ENCODE measurements at places on chromosomes 1 and 21.

GRCh38 chr21:38384675-38385426, 113.4 kb downstream of the ERG start:
- no peak for DNase-seq

- no peak for DNase-seq
These were observed 9.2 kb downstream of the CSMD2 start for GRCh38 chr1:34155860-34156259.

DNA sequence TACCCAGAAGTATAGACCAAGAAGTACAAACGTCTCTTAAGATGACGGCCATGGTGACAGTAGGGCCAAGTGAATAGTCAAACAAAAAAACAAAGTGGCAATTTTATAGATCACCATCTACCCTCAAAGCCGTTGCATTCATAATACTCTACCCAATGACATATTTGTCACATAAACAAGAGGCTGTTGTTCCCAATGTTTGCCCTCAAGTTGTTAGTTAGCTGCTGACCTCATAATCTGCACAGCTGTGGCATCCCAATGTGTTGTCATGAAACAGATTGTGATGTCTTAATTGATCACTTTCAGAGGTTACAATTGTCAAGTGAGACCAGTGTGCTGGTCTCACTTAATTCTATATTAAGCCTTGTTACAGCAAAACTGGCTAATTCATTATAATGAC, 333.8 kb downstream of the ST6GALNAC3 start:
- no peak for DNase-seq

- DNase-seq = no peak
These were observed 15.6 kb upstream of the NCMAP start for GRCh38 chr1:24540051-24540905.

DNA sequence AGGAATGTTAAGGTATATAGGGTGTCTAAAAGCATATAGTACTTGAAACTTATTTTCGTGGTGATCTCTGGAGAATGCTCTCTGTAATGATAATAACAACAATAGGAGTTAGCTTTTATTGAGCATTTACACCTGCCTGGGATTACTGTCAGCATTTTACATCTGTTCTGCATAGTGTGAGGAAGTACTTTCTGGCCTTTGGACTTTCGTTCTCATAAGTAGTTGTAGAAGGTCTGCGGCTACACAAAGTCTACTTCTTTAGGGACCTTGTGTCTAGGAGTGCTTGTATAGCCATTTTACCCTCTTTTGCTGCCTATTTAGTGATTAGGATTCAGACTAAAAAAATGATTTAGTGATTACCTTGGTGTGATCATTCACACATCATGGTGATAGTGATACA, 103.6 kb upstream of the GPR52 start:
- DNase-seq = no peak

DNA sequence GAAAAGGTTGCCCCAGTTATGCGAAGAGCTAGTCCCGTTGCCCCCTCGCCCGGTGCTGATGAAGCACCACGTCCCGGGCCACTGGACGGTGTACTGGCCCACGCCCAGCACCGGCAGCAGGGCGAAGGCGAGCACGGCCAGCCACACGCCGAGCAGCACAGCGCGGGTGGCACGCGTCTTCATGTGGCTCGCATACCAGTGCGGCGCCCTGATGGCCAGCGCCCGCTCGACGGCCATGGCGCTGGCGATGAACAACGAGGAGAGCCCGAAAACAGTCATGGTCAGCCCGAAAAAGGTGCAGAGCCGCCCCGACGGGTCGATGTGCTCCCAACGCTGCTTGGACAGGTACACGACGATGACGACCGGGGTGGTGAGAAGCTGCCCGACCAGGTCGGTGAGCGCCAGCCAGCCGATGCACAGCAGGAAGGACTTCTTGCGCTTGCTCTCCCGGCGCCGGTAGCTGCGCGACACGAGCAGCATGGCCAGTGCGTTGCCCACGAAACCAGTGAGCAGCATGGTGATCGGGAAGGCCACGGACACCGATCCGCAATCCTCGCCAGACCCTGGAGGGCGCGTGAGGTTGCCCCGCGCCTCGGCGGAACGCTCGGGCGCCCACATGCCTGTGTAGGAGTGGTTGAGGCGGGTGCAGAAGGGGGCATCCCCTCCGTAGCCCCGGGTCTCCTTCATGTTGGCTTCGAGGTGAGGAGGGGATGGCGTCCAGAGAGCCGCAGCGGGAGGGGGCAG, 553 bp downstream of the PTGER3 start:
- DNase-seq = no peak

DNA sequence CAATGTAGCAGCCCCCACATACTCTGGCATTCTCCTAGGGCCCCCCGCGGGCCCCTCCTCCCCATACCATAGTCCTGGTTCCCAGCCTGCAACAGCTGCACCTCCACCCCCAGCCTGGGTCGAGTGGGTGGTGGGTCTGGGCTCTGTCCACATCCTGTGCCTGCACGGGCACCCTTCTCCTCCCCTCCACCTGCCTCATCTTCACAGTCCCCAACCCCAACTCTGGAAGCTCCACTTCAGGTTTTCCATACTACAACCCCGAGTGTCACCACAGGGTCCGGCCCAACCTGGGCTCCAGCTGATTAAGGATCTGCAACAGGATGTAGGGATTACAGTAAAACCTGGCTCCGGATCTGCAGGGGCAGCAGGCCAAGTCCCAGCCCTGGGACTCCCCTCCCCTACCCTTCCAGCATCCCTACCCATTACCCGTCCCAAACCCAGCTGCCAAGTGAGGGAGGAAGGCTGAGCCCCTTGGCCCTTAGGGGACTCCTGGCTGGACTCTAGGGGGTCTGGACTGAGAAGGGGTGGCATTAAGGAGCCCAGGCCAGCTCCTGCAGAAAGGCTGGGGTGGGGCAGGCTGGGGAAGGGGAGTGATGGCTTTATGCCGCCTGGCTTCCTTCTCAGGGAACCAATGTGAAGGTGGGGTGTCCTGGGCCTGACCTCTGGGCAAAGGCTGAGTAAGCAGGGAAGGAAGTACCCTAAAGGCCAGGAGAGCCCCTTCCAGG, 116.8 kb downstream of the CASZ1 start:
- peak; percentile 37 for DNase-seq

DNA sequence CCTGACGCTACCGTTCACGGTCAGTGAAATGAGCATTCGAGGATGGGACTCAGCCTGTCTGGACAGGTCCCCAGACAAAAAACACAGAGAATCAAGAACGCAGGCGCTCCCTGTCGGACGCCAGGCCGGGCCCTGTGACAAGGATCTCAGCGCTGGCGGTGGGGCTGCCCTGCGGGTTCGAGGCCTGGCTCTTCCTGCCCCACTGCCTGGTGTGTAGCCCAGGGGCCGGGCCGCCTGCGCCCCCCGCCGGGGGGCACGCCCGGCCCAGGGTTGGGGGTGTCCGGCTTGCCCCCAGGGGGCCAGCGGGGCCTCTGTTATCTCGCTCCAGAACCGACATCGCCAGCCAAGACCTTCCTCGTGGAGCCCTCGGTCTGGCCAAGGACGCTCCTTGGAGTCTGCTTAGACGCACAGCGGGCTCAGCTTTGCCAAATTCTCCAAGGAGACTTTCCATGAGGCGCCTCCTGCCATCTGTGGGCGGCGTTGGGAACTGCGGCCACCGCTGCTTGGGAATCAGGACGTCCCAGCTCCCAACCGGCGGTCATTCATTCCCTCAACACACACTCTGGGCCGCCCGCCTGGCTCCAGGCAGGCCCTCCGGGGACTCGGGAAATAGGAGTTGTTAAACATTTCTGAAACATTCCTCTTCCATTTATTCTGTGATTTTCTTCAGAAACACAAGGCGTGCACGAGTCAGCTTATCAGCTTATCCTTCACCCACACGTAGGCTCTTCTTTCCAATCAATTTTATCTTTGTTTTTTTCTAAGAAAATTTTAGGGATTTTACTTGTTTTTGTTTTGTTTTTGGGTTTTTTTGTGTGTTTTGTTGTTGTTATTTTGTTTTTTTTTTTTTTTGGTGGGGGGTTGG, 11.3 kb upstream of the RIPK4 start:
- peak; percentile 53 for DNase-seq

- DNase-seq = no peak
These were observed 243.6 kb upstream of the TMEM51 start for GRCh38 chr1:14909920-14910460.

DNA sequence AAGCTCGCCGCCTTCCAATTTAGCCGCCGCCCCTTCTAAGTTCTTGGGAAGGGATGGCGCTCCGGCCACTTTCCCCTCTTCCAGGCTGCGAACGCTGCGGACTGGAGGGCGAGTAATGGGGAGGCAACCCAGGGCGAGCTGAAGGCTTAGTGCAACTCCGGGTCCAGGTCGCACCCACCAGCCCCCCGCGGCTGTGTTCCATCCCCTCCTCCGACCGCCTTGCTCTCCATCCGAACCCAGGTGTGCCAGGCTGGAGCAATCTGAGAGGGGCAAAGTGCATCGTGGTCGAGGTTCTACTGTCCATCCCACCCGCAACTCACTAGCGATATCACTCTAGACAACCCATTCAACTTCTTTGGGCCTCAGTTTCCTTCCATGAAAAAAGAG, 13.4 kb downstream of the PAX7 start:
- DNase-seq = no peak

- no peak for DNase-seq
These were observed 11.0 kb downstream of the YIPF1 start for GRCh38 chr1:53878492-53879105.

DNA sequence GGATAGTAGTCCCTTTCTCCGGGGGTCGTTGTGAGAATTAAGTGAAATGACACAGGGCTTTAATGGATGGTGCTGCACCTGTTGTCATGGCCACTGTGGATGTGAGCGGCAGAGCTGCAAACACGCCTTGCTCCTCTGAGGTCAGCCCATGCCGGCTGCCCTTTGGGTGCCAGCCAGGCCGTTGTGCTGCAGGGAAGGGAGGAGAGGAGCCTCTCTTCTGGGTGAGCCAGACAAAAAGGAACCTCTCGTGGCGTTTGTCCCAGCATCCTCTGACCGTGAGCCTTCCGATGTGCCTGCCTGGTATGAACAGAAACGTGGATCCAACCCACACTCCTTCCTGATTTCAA, 383.0 kb upstream of the VAMP3 start:
- peak; percentile 16 for DNase-seq

- no peak for DNase-seq
These were observed 65.1 kb downstream of the LHX9 start for GRCh38 chr1:197982256-197982655.

GRCh38 chr1:102891868-102892625, 216.3 kb downstream of the COL11A1 start:
- no peak for DNase-seq

DNA sequence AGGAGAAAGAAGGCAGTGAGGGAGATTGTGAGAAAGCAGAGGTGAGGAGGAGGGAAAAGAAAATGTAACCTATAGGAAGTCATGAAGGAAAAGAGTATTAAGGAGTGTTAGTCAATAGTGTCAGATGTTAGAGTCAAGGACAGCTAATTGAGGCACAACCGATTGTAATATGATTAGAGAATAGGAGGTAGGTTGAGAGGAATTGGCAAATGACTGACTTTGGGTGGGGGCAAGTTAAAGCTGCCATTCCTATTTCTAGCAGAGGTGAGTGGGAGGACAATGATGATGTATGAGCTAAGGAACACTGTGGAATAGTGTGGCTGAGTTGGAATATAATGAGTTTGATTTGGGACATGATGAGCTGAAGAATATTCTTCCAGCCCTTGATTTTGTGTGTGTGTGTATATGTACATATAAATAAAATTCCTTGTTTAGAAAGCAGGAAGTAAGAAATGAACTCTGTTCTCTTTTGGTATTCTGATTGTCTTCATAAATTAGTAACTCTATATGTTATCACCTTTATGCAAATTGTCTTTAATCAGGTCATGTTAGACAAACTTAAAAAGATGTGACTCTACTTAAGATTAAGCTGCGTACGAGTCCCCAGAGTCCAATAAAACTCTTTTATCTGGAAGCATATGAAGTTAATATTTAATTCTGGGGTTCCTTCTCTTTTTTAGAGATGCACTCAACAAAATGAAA, 98.4 kb downstream of the FNBP1L start:
- DNase-seq = no peak

DNA sequence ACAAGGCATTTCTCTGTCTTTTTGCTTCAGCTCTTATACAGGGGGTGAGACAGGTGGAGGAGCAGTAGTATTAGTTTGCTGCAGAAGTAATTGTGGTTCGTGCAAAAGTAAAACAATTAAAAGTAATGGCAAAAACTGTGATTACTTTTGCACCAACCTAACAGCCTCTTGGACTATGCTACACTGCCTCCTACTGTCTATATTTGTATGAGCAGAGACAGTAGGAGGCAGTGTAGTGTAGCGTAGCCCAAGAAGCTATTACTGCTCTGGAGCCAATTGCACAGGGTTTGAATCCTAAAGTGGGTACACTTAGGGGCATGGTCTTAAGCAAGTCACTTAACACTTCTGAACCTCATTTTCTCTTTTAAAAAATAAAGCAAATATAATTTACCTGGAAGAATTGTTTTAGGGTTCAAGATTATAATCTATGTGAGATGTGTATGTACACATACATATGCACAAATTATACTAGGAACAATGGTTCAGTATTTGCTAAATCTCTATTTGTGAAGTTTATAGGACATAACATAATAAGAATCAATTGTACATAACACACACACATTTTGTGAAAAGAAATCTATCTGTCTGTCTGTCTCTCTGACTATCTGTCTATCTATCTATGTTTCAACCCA, 103.8 kb downstream of the BRINP3 start:
- no peak for DNase-seq

DNA sequence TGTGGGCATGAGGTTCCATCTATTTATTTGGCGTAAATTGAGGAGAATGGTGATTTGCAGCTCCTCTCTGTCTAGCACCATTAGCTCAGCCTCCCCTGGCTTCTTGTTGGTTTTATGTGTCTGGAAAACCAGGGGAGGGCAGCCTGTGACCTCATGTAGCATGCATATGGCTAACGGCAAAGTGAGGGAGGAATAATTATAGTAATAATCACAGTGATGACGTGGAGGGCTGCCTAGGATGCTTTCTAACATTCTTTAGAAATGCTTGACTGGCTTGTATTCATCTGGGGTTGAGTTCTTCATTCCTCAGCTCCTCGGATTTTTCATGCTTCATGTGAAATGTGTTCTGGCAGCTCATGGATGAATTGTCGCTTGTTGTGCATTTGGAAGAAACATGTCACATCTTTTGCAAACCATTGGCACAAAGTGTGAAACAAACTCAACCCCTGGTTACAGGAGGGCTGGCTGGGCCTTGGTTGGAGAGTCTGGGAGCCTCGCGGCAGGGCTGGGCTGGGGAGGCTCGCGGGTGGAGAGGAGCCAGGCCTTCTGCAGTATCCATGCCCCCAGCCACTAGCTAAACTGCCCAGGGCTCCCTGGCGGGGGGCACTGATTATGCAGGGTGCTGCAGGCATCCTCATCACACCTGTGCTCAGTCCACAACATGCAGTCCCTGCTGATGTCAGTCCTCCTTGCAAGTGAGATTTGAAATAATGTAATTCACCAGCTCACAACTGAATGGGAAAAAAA, 149.6 kb downstream of the DISC1 start:
- DNase-seq = no peak

DNA sequence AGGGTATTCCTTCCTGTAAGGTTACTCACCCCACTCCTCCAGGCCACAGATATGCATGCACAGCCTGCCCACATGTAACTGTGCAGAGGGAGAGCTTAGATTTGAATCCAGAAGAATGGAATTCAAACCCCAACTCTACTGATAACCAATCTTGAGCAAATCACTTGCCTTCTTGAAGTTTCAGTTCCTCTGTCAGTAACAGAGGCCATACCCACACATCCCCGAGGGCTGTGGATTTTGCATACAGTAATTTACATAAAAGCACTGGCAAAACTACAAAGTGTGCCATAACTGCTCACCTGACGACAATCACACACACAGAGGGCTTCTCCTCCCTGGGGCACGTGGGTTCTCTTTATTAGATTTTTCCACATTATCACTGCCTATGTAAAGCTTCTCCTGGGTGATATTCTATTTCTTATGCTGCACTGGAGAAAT, 18.6 kb downstream of the CD247 start:
- DNase-seq = no peak
